ENCODE measurements at places on chromosomes 12 and 14.

DNA sequence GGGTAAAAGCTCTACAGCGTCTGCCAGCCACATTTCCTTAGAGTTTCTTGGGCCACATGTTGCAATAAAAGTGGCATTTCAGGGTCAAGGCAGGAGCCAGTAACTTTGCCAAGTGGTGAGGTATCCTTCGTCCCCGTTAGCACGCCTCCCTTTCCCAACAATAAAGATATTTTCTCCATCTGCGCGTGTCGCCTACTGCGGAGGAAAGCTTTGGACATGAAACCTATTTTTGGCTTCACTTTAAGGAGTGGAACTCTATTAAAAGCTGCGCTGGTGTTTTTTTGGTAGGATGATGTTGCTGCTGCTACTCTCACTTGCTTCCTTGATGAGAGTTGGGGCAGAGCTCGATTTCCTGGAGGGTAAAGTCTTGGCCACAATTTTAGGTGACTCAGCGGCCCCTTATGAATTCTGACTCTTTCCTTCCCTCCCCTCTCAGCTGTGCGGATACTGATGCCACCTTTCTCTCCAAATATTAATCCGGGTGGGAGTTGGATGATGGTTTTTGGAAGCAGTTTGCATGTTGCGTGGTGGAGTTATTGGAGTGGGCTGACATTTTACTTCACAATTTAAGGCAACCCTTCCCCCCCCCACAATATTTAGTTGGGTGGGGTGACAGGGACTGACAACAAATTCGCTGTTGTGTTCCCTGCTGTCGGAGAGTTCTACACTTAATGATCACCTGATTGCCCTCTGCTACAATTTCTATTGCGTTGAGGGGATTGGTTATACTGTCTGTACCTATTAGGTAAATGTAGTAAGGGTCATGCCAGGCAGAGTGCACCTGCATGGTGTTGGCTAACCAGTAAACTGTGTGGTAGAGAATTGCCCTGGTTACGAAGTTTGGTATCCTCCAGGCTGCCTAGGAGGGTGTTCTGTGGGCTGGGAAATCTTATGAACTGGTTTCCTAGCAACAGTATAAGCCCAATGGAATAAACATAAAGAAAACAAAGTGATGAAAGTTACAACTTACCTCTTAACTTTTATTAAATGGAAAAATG, 1.1 kb downstream of the CCDC91 start:
- no peak for DNase-seq

GRCh38 chr12:6956021-6956727, 5.0 kb downstream of the PTPN6 start:
- no peak for DNase-seq

DNA sequence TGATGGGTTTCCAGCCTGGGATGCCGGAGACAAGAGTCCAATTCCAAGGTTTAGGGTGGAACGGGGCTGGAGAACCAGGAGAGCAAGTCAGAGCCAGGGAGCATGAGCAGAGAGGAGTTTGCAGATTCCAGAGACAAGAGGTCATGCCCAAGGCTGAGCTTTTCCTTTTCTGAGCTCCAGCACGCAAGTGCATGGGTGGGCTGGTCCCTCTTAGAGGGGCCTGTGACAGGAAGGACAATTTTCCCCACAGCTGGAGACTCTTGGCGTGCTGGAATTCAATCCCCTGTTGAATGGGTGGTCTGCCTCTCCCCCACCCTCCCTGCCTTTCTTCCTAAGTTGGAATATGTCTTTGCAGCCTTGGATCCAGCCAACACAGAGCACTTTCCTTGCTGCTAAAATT, 431.9 kb downstream of the BCL11B start:
- DNase-seq = no peak

DNA sequence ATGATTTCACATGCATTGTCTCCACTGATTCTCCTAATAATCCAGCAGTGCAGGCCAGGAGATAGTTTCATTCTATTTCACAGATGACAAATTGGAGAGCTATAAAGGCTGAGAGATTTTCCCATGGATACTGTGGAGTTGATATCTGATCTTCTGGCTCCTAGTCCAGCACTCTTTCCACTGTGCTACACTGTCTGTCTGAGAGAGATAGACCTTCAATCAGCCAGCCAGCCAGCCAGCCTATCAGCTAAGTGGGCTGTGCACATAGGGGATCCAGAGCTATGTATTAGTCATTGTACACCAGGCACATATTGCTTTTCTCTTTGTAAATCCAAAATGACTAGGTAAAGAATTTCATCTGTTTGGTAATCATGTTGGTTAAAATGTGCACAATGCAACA, 91.8 kb upstream of the ATP2B1 start:
- no peak for DNase-seq

DNA sequence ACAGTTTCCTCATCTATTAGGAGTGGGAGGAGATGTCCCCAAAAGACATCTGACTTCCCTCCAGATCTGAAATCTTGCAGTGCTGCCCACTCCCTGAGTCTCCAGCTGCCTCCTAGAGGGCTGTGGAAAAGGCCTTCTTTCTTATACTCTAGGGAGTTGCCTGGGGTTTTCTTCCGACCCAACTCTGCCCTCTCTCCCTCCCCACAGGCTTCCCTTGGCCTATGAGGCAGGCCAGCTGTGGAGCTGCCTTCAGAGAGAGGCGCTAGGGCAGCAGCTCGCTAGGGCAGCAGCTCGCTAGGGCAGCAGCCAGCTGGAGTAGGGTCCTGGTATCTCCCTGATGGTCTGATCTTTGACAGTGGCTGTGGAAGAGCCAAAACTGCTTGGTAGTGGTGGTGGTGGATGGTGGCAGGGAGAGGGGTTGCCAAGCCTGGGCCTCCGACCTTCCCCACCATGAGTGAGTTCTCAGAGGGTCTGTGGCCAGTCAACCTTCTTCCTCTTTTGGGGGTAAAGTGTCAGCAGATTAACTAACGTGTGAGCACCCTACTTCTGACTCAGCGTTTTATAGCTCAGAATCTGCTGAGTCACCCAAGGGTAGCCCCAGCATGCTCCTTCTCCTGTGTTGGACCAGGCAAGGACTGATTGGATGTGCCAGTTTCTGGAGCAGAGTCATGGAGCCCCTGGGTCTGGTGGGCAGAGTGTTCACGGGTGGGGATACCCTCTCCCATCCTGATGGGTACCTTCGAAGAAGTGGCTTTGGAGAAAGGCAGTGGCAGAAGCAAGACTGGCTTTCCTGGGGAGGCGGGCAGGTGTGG, 2.3 kb downstream of the SLC48A1 start:
- no peak for DNase-seq

GRCh38 chr14:105666420-105666819, 140.0 kb downstream of the TMEM121 start:
- no peak for DNase-seq

- DNase-seq = no peak
Measured at GRCh38 chr12:48972213-48972951, 847 bp upstream of the WNT10B start.

- DNase-seq = no peak
Measured at GRCh38 chr12:45214071-45214470, 1.8 kb upstream of the ANO6 start.

DNA sequence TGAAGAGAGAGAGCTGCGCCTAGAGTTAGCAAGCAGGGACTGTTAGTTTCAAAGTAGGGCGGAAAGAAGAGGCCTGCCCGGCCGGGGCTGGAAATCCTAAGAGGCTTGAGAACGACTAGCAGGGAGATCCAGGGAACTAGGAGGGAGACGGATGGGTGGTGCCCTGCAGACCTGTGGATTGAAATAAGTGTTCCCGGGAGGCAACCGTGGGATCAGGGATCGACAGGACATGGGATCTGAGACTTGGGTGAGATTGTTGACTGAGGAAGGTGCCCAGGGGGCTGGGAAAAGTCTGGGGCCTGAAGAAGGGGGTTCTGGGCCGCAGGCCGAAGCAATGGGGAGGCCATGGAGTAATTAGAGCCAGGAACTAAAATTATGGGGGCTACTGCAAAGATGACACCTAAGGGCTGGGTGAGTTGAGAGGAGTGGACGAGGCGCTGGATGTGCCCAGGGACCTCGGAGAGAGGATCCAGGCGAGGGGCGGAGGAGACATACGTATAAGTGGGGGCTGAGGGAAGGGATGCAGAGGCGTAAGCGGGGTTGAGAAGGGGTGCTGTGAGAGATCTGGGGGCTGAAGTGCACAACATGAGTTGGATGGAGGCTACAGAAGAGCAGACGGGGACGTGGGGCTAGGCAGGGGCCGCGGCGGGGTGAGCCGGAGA, 635 bp downstream of the LTA4H start:
- DNase-seq = peak; percentile 38

GRCh38 chr12:90122681-90123080, 414.0 kb upstream of the ATP2B1 start:
- no peak for DNase-seq

GRCh38 chr14:41607966-41608663, 1.4 kb downstream of the LRFN5 start:
- peak; percentile 54 for DNase-seq

GRCh38 chr14:73884438-73885190, 2.0 kb upstream of the ZNF410 start:
- no peak for DNase-seq

DNA sequence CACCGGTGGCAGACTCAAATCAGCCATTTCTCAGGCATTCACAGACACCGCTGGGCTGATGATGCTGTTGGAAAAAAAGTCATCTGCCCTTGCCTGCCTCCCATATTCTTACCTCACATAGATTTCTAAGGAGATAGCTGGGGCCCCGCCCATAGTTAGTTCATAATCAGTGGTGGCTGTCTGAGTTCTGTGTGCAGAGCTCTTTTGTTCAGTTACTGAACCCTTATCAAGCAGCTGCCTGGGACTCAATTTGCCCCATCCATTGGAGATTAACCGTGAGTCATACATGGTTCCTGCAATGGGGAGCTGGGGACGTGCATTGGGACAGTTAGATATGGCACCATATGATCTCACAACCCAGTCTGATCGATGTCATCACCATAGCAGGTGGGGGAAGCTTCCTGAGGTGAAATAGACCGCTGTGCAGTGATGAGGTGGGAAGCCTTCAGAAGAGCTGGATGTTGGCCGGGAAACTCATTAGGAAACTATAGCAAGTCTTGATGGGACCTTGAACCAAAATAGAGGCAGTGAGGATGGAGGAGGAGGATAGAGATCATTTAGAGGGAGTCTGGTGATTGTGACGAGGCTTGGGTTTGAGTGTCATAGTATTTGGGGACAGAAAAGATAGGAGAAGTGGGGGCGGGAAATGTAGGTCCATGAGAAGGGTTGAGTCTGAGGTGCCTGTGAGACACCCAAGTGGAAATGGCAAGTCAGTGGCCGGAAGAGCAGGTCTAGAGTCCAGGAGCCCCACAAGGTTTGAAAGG, 147.8 kb downstream of the GCH1 start:
- DNase-seq = no peak

DNA sequence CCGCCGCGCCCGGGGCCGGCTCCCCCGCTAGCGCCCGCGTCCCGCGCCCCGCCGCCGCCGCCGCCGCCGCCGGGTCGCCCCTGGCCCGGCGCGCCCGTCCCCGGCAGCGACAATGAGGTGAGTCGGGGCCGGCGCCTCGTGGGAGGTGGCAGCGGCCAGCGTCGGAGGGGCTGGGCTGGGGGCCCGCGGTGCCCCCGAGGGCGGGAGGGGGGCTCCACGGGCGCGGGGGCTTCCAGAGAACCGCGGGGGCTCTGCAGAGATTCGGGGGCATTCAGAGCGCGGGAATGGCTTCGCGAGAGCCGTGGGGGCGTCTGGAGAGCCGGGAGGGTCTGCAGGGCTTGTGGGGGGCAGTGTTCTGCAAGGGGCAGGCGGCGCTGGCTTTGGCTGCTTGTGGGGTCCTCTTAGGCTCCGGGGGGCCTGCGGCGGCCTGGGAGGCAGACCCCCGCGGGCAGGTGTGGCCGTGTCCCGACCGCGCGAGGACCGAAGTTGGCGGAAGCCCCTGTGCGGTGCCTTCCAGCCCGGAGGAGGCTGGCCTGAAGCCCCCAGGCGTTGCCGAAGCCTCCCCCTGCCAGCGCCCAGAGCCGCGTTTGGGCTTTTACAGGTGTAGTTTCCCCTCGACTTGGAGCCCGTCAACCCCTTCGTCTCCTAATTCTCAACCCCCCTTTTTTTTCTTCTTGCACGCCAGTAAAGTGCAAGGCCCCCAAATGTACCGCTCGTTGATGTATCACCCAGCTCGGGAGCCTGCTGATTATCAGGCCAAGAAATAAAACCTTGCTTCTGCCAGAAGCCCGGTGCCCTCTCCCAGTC, 93.1 kb upstream of the EVL start:
- no peak for DNase-seq

DNA sequence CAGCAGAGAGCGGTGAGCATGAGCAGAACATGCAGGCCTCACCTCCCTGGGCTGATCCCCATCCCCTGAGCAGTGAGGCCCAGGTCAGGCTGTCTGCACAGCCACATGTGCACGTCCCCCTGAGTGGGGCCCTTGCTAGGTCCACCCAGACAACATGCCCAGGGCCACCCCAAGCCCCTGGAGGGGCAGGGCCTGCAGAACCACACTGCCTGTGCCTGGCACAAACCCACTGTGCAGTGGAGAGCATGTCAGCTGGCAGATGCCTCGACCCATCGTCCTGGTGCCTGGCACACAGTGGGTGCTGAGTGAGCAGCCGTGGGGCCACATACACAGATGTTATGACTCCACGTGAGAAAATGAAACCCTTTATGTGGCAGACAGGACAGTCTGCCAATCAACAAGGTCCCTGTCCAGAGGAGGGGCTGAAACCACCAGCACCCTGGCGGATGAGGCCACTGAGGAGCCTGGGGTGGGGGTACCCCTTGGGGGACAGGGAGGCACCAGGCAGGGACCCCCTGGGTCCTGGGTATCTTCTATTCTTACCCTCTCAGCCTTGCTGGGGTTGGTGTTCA, 8.3 kb downstream of the ANHX start:
- DNase-seq = no peak

- no peak for DNase-seq
Measured at GRCh38 chr12:104942075-104942474, 16.0 kb downstream of the SLC41A2 start.

DNA sequence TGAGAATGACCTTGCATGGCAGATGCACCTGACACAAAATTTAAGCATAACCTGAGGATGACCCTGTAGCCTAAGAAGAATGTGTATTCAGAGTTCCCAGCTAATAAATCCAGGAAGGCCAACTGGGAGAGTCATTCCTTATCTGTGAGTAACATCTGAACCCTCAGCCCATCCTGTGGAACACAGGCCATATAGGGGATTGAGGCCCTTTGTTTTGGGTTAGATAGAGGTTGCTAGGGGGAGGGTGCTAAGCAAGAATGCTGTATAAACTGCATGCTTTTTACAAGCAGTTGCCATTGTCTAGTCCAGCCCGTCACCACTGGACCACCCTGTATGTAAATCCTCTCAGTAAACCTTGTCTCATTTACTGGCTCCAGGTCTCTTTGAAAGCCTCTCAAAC, 77.0 kb downstream of the BICD1 start:
- no peak for DNase-seq

All from NCI-H748 treated with DMSO at 0.1 percent for 48 hours (cell line).